ENCODE measurements at places on chromosomes 1 and 21.

- no peak for DNase-seq
These were observed 281.2 kb downstream of the RRAGC start for GRCh38 chr1:38578271-38578951.

GRCh38 chr1:18151436-18152122 lies 44.0 kb downstream of the IGSF21 start:
- no peak for DNase-seq

DNA sequence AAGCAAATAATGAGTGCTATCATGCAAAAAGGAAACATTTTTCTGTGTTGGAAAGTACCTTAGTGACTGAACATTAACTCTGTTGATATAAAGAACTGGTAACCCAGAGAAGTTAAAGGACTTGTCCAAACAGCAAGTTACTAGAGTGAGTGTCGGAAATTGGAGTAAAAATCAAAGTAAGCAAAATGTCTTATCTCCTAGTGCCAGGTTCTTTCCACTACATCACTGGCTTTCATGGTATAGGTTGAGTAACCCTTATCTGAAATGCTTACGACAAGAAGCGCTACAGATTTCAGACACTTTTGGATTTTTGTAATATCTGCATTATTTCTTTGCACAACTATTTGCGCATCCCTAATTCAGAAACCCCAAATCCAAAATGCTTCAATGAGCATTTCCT lies 16.4 kb upstream of the RABIF start:
- no peak for DNase-seq

- DNase-seq: no peak
These were observed 106.7 kb upstream of the CDC42BPA start for GRCh38 chr1:227424953-227425352.

GRCh38 chr21:30962013-30962412 lies 76.3 kb downstream of the KRTAP19-8 start:
- DNase-seq: no peak

DNA sequence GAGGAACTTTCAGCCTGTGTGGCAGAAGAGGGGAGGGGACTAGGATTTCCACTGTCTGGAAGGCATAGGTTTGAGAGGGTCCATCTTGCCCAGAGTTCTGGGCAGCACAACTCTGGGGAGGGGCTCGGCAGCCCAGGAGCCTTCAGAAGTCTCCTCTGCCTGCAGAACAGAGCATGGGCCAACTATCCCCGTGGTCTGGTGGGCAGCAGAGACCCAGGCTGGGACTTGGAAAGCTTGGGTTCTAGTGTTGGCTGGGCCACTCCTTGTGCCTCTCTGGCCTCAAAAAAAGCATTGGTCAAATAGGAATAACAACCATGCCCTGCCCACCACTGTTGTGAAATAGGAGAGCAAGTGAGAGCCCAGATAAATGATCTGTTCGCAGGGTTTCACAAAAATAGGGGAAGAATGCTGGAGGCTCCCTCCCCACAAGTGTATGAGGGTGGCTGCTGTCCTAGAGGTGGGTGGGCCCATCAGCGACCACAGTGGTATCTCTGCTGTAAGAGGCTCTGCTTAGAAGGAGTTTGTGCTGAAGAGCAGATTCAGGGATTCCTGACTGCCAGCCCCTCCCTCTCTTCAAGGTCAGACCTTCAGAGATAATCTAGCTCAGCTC lies 8.9 kb downstream of the EPHA10 start:
- no peak for DNase-seq

GRCh38 chr1:184563308-184563707 lies 176.5 kb downstream of the C1orf21 start:
- DNase-seq: no peak

DNA sequence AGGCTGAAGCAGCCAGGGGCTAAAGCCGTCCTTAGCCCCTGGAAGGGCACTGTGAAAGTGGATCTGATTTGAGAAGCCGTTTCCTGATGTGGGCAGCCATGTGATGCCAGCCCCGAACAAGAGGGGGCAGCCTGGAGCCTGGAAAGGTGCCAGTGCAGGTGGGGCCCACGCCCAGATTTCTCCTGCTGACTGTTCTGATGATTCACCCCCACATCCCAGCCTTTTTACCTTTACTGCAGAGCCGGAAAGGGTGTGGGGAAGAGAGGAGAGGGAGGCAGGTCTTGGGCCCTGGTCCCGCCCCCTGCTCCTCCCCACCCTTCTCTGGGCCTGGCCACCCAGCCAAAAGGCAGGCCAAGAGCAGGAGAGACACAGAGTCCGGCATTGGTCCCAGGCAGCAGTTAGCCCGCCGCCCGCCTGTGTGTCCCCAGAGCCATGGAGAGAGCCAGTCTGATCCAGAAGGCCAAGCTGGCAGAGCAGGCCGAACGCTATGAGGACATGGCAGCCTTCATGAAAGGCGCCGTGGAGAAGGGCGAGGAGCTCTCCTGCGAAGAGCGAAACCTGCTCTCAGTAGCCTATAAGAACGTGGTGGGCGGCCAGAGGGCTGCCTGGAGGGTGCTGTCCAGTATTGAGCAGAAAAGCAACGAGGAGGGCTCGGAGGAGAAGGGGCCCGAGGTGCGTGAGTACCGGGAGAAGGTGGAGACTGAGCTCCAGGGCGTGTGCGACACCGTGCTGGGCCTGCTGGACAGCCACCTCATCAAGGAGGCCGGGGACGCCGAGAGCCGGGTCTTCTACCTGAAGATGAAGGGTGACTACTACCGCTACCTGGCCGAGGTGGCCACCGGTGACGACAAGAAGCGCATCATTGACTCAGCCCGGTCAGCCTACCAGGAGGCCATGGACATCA lies at the start of gene SFN:
Gene SFN, plus strand, starts transcription at position 369 of the 904 bp plus-strand sequence. Its CDS starts 64 bp downstream, at position 433.
- DNase-seq: peak; percentile 55

DNA sequence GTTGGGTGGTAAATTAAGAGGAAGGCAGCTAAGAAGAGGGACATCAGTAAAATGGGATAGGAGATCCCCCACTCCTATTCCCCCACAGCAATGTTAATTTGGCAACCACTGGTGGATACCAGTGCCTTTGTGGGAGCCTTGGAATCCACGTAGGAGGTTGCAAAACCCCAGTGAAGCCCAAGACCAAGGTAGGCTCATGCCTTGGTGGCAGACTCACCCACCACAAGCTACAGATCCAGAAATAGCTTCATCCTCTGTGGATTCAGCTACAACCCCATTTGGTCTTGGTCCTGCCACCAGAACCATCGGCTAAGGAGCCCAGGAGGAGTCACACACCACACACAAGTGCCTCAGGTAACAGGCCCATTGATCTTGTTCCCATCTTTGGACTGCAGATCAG lies 21.0 kb downstream of the VTCN1 start:
- DNase-seq: no peak

DNA sequence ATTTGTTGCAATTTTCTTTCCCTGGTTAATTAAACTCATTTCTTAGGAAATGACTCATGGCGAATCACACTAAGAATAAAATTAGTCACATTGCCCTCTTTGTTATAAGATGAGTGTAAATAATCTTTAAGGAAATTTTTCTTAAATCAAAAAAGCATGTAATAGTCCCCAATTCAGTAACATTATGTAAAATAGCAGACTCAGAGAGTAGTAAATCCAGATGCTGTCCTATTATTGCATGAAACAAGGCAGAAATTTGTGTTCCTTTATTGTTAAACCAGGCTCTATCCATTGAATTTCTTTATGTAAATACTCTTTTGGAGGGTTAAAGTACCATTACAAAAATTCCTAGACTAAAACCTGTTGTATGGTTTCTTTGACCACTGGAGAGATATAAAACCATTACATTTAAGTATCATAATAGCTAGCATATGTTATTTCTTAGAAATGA lies 154.5 kb upstream of the C1orf87 start:
- no peak for DNase-seq

DNA sequence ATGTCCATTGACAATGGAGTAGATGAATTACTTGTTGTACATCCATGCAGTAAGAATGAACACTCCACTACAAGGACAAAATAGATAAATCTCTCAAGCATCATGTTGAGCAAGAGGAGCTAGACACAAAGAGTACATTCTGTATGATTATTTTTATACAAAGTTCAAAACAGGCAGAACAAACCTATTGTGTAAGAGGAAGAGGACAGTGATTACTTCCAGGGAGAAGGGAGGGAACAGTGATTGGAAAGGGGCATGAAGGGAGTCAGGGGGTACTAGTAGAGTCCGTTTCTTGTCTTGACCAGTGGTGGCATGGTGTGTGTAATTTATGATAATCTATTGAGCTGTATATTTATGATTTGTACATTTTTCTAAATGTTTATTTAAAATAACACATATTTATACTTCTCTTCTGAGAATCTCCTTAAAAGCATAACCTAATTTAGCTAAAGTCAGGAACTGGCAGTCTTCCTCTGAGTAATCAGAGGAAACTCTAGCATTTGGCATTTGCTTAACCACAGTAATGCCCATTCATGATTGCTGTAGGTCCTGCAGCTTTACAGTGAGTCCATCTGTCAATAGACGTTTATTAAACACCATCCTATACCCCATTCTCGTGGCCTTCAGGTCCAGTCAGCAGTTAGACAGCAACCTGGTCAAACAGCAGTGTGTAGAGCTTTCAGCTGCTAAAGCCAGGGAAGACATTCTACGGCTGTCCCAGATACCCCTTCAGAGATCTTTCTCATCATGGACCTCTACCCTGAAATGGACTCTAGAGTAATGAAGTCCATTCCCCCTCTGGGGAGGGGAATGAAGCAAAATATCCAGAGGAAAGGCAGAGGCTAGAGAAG lies 114.1 kb upstream of the GALNT2 start:
- no peak for DNase-seq

GRCh38 chr21:15210235-15210678 lies 145.5 kb upstream of the NRIP1 start:
- DNase-seq: no peak

DNA sequence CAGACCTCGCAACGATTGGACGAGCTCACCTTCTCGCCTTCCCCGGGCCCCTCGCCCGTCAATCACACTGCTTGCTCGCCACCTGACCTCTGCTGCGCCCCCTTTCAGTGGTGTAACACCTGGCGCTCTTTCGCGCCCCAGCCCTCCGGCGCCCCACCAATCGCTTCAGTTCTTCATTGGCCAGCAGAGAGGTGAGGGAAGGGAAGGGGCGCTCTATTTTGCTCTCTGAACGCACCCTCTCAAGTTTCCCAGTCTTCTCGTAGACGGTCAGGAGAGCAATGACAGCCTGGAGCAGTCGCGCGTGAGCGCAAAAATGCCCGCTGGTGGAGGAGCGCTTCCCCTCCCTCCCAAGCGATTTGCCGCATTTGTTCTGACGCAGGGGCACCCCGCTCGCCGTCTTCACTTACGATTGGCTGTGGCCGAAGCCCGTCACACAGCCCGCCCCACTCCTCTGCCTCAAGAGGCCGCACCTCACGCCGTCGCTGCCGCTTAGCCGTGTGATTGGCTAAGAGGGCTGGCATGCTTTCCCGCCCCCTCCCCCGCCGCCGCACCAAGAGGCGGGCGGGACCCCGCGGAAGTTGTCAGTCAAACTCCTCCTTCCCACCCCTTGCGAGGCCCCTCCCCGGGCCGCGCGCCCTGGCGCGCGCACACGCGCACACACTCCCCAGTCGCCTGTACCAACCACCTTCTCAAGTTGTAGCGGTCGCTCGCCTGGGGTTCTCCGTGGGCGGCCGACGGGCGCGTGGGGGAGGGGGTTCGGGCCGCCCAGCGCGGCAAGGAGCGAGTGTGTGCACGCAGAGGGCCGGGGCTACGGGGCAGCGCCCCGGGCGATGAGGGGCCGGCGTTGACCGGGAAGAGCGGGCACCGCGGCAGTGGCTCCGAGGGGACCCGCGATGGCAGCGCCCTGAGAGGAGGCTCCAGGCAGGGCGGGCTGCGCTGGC lies at the start of gene PPP2R5A:
Gene PPP2R5A, plus strand, starts transcription at position 667 of the 941 bp plus-strand sequence. CDS start 701 bp downstream, outside the sequence.
- peak; percentile 99 for DNase-seq

Data from activated naive CD4-positive, alpha-beta T cell treated with Interleukin-2 at 50 U/mL for 16 hours (primary cell).